ENCODE measurements at places on chromosomes 3 and 15. TPM values are rescaled to one million over a fixed set of nuclear protein-coding genes. Genes with fewer than 3 reads are reported as not detected.

- H3K36me3 ChIP-seq, result no peaks in the 10 kb centered on the region
- no peaks in the 10 kb centered on the region for H3K4me1 ChIP-seq
- no peak overlapping the region for H3K4me3 ChIP-seq
Measured at GRCh38 chr3:65347166-65347565, 659.4 kb upstream of the ADAMTS9 start.

DNA sequence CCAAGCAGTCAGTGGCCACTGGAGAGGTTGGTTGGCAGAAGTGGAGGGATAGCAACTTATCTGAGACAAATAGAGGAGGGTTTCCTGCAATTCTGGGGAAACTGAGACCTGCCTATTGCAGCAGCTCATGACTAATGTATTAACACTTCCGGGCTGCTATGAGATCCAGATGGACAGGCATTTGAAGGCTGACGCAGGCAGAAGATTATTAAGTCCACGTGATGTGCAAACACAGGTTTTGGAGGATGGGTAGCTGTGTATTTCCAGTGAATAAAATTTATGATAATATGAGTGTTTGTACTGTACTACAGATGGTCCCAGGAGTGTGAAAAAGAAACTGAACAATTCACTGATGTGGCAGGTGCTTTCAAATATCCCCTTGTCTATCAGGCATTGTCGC is 28.5 kb upstream of the CFAP161 start:
- no peaks in the 10 kb centered on the region for H3K27me3 ChIP-seq
- no peaks in the 10 kb centered on the region for H3K4me1 ChIP-seq
- DNase-seq, result peak; percentile 19
- no peak overlapping the region for H3K4me3 ChIP-seq
- H3K27ac ChIP-seq, result no peak overlapping the region

DNA sequence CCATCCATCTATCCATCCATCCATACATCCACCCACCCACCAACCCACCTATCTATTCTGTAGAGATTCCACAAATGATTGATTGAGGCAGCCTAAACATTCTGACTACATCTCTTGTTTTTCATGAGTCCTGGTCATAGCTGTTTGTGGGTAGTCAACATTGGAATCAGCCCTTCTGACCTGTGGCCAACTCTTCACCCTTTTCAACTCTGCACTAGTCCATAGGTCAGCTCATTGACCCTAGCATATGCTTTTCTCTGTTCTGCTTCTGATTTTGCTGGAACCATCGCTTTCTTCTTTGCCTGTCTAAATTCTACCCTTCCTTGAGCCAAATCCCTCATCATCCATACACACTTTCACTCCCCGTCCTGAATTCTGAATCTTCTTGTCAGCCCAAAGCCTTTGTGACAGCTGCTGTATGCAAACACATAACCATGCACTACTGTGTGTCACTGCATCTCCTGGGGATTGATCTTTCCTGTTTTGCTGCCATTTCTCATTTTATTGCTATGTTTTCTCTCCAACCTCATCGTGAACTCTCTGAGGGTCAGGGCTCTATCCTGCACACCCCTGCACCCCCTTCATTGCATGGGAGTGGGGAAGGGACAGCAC is 16.8 kb upstream of the KCTD6 start:
- no peak overlapping the region for H3K4me3 ChIP-seq
- H3K27me3 ChIP-seq, result no peaks in the 10 kb centered on the region
- peaks cover 14% of the 10 kb centered on the region for H3K4me1 ChIP-seq
- no peak for DNase-seq
- H3K27ac ChIP-seq, result no peak overlapping the region

DNA sequence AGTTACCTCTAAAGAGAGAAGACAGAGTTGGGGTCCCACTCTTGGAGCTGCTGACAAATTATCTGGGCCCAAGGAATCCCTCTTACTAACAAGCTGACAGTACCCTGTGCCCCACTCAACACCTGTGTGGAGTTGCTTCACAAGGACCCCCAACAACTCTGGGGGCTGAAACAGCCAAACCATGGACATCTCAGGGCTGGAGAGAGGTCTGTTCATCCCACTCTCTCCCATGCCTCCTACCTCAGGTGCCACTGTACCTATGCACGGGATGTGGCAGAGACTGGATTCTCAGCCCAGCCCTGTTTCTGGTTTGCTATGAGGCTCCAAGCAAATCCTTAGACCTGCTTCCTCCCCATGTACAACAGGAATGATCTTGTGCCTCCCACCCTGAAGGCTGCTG is 101.7 kb downstream of the ETFA start:
- H3K36me3 ChIP-seq, result peaks cover 6% of the 10 kb centered on the region
- no peaks in the 10 kb centered on the region for H3K4me1 ChIP-seq
- no peak overlapping the region for H3K4me3 ChIP-seq
- DNase-seq, result no peak
- H3K27me3 ChIP-seq, result no peaks in the 10 kb centered on the region

- H3K4me1 ChIP-seq, result no peaks in the 10 kb centered on the region
- no peaks in the 10 kb centered on the region for H3K27me3 ChIP-seq
- H3K27ac ChIP-seq, result no peak overlapping the region
- H3K4me3 ChIP-seq, result no peak overlapping the region
Measured at GRCh38 chr15:54810031-54810430, 386.7 kb downstream of the RSL24D1 start.

Gene RBP2
- not detected for total RNA-seq

Gene TEX9
- total RNA-seq, result 4.3 TPM

DNA sequence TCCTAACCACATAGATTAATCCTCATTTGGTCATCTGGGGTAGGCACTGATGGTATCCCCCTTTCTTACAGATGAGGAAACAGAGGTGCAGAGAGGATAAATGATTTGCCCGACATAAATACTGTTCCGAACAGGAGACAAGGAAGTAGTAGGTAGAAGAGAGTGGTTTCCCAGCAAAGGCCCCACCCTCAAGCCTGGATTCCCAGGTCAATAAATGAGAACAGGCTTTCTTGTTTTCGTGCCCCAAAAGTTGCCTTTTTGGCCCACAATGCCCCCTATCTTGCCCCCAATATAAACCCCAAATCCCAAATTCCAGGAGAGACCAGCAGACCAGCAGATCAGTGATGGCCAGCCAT is 125.5 kb upstream of the PRR20G start:
- no peaks in the 10 kb centered on the region for H3K36me3 ChIP-seq
- H3K4me1 ChIP-seq, result no peaks in the 10 kb centered on the region
- DNase-seq, result no peak
- H3K27me3 ChIP-seq, result peaks cover 40% of the 10 kb centered on the region
- no peak overlapping the region for H3K27ac ChIP-seq
- H3K4me3 ChIP-seq, result no peak overlapping the region

DNA sequence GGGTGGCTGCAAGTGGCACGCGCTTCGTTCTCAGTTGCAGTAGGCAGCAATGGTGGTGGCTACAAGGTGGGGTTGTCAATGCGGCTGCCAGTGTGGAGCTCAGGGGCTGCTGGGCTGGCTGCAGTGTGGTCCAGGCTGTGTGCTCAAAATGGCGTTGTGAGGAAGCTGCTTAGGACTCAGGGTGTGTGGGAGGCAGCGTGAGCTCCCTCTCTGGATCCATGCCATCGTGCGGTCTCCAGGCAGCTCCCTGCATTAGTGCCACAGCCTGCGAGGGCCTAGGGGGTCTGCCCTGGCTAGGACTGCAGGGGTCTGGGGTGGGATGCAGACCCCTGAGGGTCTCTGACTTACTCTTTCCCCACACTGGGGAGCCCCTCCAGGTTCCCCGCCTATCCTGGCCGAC is 397.2 kb downstream of the OCA2 start:
- no peak overlapping the region for H3K27ac ChIP-seq
- no peaks in the 10 kb centered on the region for H3K4me1 ChIP-seq
- no peaks in the 10 kb centered on the region for H3K36me3 ChIP-seq

DNA sequence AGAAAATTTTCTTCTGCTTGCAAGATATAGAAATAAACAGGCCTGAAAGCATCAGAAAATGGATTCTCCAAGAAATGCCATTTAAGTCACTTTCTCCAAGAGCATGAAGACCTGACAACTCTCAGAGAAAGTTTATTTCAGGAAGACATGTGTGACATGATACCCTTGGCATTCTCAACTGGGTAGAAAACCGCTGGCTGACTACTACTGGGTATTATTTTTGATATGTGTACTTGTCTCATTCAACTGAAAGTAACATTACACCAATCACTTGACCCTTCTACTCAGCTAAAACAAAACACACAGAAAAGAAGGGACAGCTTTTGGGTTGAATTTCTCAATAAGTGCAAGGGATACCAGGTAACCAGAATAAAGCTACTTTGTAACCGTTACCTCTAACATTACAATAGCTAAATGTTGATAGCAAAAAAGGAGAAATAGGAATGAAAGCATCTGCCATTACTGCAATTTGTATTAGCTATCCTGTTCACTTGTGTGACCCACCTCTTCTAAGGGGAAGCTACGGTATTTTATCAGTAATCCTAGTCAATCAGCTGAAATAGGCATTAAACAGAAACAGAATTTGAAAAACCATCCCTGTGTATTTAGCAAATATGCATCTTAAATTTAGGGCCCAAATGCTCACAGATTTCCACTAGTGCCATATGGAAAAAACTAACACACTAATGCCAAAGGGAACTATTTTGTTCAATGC is 7.3 kb downstream of the TRA2B start:
- H3K27ac ChIP-seq, result peak overlapping the region; percentile 66
- no peaks in the 10 kb centered on the region for H3K27me3 ChIP-seq
- H3K4me1 ChIP-seq, result peaks cover 85% of the 10 kb centered on the region
- peak; percentile 59 for DNase-seq

GRCh38 chr15:83304861-83305703 is 20.6 kb upstream of the BNC1 start:
- no peaks in the 10 kb centered on the region for H3K36me3 ChIP-seq
- no peak for DNase-seq
- H3K4me1 ChIP-seq, result peaks cover 15% of the 10 kb centered on the region
- no peak overlapping the region for H3K4me3 ChIP-seq
- H3K27me3 ChIP-seq, result no peaks in the 10 kb centered on the region

Data from GM23248 (cell line).